ENCODE measurements at places on chromosomes 5 and 9.

DNA sequence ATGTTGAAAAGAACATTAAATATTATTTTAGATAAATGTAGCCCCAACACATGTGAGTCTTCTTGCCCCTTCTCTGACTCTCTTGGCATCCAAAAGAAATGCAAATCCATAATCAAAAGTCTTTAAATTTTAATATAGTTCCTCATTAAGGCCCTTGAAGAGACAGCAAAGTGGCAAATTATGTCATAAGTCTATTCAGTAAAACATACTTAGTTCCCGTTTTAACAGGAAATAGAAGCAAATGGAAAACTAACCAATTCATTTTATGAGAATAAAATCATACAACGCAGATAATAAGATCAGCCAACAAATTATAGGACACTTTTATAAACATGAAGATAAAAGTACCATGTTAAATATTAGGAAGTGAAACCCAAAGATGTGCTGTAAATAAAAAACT lies 20.1 kb upstream of the IFNB1 start:
- no peak for DNase-seq

DNA sequence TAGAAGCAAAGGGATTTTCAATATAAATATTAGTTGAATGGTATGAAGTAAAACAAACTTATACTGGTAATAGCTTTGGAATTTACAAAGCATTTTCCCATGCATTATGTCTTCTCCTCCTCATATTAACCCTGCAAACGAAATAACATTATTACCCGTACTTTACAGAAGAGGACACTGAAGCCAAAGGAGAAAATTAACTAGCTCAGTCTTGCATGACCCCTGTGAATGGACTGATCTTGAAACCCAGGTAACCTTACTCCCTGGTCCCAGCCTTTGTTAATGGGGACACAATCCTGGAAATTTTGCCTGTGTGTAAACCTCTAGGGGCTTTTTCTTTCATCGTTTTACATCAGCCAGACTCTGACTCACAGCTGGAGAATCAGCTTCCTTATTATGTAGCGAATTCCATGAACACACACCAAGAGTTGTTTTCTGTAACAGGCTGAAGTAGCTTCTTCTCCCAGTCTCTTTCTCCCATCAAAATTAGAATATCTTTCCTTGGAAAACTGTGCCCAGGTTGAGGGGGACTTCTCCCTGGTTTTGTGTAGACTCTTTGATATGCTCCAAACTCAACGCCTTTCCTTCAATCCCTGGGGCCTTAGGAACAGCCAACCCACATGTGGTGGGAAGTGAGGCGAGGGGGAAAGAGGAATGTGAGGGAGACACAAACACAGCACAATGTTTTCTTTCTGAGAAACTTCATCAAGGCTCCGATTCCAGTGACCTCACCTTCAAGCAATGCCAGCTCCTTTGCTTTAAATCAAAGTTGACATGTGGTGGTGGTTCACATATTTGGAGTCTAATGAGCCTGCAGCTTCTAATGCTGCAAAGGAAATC lies 480.9 kb upstream of the PAPPA start:
- no peak for DNase-seq

GRCh38 chr5:65926893-65927292 lies 518 bp downstream of the ERBIN start:
- no peak for DNase-seq

GRCh38 chr5:123262216-123262823 lies 160.9 kb downstream of the CEP120 start:
- no peak for DNase-seq

GRCh38 chr5:68216245-68217046 lies 890 bp downstream of the PIK3R1 start:
- DNase-seq, result peak; percentile 27

GRCh38 chr9:98375138-98375726 lies 119.8 kb upstream of the TBC1D2 start:
- DNase-seq, result no peak

- DNase-seq, result no peak
Measured at GRCh38 chr5:41406936-41407335, 103.5 kb downstream of the PLCXD3 start.

GRCh38 chr9:109198736-109199382 lies 31.8 kb upstream of the FRRS1L start:
- DNase-seq, result no peak

- no peak for DNase-seq
Measured at GRCh38 chr5:43638546-43638945, 35.6 kb downstream of the NNT start.

- peak; percentile 48 for DNase-seq
Measured at GRCh38 chr9:127491516-127491915, 40.2 kb downstream of the LRSAM1 start.

DNA sequence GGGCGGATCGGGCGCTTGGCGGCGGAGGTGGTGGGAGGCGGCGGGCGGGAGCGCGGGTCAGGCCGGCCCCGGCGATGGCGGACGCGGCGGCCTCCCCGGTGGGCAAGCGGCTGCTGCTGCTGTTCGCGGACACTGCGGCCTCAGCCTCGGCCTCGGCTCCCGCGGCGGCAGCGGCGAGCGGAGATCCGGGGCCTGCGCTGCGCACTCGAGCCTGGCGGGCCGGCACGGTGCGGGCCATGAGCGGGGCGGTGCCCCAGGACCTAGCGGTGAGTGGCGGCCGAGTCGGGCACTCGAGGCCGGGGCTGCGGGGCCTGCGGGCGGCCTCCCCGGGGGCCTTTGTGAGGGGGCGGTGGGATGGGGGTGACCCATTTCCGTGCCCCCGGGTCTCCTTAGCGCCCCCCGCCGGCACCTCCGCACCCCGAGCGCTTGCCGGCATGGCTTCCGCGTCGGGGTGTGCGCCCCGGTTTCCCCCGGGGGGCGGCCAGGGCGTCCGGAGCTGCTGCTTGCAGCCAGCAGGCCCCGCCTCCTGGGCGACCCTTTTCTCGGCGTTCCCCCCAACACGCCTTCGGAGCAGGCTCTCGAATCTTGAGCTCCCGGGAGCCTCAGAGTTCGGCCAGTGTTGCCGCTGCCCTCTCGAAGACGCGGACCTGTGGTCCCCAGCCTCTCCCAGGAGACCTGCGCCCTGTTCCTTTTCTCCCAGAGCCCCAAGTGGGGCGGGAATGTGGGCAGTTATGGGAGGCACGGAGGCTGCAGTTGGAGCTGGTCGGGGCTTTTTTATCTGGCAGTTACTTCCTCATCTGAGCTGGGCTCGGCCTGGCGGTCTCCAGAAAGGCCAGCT lies 456 bp downstream of the KDM3B start:
- DNase-seq, result no peak

- DNase-seq, result no peak
Measured at GRCh38 chr5:139806111-139806510, 10.5 kb downstream of the PSD2 start.

- DNase-seq, result no peak
Measured at GRCh38 chr9:127570533-127571111, 41.5 kb upstream of the STXBP1 start.

- DNase-seq, result peak; percentile 50
Measured at GRCh38 chr9:129567842-129568559, 52.9 kb downstream of the C9orf50 start.

- DNase-seq, result no peak
Measured at GRCh38 chr5:138243794-138244193, 30.6 kb downstream of the GFRA3 start.

- DNase-seq, result no peak
Measured at GRCh38 chr9:137224830-137225694, at the start of gene CYSRT1. Gene CYSRT1 (plus strand): TSS chr9:137225174. CDS start chr9:137225622, 448 bp downstream.

DNA sequence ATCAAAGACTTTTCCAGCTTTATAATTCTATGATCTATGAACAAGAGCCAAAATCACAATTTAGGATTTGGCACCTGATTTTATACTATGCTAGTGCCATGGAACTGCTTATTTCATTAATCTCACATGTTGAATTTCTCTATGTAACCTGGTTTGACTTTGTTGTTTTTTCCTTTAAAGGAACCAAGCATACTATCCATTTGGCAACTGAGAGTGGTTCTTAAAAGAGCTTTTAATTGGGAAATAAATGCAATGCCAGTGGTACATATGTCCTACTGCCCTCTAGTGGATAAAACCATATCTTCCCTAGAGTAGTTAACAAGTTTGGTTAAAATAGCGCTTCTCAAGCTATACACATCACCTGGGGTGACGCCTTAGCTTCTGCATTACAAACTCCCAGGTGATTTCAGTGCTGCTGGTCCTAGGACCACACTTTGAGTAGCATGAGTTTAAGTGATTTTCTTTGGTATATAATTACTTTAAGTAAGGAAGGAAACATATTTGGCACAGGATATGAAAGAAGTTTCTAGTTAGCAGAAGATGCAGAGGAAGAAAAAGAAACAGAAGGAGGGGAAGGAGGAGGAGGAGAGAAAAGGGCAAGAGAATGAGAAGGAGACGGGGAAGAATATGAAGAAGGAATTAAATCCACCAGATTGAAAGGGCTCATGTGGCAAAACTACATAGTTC lies 56.8 kb downstream of the FGF10 start:
- DNase-seq, result no peak

DNA sequence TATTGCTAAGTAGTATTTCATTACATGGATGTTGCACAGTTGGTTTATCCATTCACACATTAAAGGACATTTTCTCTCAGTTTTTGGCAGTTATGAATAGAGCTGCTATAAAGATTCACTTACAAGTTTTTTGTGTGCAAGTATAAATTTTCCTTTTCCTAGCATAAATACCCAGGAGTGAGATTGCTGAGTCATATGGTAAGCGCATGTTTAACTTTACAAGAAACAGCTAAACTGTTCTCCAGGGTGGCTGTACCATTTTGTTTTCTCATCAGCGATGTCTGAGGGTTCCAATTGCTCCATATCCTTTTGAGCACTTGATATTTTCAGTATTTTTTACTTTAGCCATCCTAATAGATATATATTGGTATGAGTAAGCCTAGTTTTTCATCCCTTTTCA lies 16.4 kb upstream of the ABCA1 start:
- no peak for DNase-seq

- DNase-seq, result no peak
Measured at GRCh38 chr9:26078706-26079105, 400.5 kb upstream of the TUSC1 start.

DNA sequence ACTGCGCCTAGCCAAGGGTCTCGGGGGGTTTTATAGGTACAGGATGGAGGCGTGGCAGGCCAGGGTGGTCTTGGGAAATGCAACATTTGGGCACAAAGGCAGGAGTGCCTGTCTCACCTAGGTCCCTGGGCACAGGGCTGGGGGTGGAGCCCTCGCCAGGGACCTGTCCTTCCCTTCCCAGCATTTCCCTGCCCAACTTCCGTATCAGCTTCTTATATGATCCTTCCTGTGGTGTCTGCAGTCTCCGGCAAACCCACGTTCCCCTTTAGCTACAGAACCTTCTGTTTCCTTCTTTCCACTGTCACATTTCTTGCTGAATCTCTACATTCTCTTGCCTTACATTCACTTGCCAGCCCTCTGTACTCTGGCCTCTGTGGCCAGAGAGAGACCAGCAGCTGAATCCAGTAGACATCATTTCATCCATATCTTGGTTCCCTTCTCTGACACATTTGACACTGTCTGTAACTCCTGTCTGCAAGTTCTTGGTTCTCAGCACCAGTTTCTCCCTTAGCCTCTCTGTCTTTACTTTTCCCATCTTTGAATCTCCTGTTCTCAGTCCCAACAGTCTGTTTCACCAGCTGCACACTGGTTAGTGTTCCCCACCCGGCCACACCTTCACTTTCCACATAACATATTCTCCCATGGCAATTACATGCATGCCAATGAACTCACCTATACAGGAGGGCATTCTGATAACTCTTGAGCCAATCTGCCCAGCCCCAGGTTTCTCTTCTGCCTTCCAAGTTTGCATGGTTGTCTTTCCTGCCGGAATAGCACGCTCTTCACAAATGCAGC lies 134.7 kb upstream of the ZNF608 start:
- no peak for DNase-seq

DNA sequence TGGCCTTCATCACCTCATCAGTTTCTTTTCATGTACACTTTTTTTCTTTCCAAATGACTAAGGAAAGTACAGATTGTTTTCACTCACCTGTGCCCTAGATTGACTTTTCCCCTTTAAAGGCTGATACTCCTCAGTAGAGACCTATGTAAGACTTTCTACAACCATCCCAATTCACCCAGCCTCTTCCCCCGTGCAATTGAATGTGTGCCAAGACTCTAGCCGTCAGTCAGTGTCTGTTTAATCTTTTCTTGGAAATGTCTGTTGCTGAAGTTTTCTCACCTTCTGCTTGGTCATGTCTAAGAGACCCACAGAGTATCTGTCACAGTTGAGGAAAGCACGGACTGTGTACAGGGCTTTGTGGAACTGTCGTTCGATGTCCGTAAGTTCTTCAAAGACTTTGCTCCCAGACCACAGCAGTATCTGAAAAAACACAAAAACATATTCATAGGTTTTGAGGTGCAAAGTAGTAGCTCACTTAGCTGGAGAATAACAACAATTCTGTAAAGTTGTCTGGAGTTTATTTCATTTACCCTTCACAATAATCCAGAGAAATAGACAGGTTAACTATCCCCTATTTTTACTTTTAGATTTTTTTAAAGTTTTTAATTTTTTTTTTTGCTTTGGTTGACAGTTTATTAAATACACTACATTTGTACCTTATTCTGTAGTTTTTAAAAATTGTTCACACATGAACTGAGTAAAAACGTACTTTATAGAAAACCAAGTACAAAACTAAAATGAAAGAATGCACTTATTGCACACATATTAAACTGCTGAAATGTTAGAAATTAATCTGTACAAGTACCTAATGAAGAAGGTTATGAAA lies 13.6 kb downstream of the PDE6A start:
- no peak for DNase-seq

- no peak for DNase-seq
Measured at GRCh38 chr9:69943148-69943806, 100.4 kb upstream of the MAMDC2 start.

GRCh38 chr5:167460449-167461020 lies 830.9 kb upstream of the WWC1 start:
- no peak for DNase-seq

- no peak for DNase-seq
Measured at GRCh38 chr5:53877243-53877642, 316.8 kb downstream of the NDUFS4 start.

GRCh38 chr5:179680780-179681401 lies at the start of gene CBY3:
Gene CBY3 (minus strand): TSS chr5:179681034. CDS start chr5:179680918, 116 bp downstream.
- DNase-seq, result no peak

DNA sequence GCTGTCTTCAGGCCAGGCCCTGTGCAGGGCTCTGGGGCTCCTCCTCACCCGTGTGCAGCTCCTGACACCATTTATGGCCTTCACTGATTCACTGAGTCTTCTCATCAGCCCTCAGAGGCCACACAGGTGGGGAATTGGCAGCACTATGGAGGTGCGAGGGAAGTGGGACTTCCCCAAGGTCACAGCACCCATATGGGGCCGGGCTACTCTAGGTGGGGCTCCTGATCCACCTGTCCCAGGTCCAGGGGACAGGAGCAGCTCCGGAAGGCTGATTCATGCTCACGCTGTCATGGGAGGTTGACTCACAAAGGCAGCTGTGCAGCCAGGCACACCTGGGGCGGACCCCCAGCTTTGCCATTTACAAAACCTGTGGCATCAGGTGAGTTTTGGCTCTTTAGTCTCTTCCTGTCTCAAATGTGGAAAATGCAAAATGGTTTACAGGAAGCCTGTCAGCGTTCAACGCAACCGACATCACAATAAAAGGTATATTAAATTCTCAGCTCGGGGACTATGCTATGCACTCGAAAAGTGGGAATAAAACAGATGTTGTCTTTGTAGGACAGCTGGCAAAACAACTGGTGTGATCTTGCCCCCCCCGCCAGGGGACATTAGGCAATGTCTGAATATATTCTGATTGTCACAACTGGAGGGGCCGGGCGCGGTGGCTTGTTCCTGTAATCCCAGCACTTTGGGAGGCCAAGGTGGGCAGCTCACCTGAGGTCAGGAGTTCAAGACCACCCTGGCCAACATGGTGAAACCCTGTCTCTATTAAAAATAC lies 15.0 kb downstream of the NAIF1 start:
- DNase-seq, result no peak
